Gastrocnemius medialis (tissue), 4 donors: ENCODE measurements at places on chromosomes 16 and 17. TPM values are rescaled to one million over a fixed set of nuclear protein-coding genes. Genes with fewer than 3 reads are reported as not detected.

The HYDIN gene
- total RNA-seq = not detected

The MT3 gene
- total RNA-seq = not detected

The STH gene
- total RNA-seq = not detected

The SLC5A10 gene
- not detected for total RNA-seq

The SLC12A3 gene
- not detected for total RNA-seq

The PIRT gene
- total RNA-seq = not detected

The PTGES3L gene
- total RNA-seq = 68.3 TPM

The MSLN gene
- not detected for total RNA-seq

The KRTAP2-1 gene
- not detected for total RNA-seq

The IL34 gene
- total RNA-seq = 0.71 TPM

The CCL23 gene
- not detected for total RNA-seq

The HBA1 gene
- not detected for total RNA-seq

The AOC2 gene
- 0.81 TPM for total RNA-seq
